A549 (cell line): ENCODE measurements at places on chromosomes 1 and 21.

DNA sequence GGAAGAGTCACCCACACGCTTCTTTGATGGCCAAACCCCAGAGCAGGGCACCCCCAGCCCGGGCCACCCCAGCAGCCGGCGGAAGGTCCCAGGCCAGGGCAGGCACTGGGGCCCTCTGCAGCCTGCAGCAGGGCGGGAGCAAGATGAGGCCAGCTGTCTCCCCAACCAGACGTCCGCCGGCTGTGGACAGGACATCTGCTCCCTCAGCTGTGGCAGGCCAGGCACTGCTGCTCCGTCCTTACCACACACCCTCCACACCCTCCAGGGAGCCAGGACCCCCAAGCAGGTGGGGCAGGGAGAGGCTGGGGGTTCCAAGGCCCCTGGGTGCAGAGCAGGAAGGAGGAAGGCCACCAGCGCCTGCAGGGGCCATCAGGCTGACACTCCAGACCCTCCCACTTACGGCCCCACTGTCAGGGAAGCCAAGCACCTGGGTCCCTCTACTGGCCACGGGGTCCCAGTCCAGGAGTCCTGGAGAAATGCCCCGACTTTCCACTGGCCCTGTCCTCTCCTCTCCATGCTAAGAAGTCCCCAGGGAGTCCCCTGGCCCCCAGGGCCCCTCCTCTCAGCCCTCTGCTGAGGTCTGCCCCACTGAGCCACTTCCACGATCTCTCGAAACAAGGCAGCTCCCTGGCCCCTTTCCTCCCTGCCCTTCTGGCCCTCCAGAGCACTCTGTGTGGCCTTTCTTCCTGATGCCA, 5.6 kb downstream of the WNT9A start:
- DNase-seq: no peak

DNA sequence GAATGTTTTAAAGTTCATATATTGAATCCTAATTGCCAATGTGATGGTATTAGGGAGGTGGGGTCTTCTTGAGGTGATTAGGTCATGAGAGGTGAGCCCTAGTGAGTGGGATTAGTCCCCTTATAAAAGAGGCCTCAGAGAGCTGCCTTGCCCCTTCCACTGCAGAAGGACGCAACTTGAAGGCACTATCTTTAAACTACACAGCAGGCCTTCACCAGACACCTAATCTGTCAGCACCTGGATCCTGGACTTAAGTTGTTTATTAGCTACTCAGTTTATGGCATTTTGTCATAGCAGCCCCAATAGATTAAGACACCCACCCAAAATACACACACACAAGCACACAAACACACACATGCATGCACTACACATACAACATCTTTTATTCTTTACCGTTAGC, 61.4 kb downstream of the DAB1 start:
- DNase-seq: no peak

DNA sequence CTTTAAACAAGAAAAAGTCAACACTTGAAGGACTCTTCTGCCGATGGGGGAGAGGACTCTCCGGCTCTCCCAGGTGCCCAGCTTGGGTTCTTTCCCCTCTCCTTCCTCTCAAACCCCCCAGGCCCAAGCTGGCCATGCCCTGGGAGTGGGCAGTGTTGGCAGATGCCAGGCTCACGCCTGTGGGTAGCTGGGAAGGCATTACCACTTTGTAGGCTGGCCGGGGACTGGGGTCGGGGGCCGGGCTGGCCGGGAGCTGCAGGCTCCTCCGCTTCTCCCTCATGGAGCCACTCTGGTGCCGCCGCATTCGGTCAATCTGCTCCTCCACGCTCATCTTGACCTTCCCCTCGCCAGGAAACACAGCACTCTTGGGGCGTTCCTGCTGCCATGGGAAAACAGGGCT, 16.4 kb upstream of the GOLT1A start:
- DNase-seq: no peak

- DNase-seq: no peak
These were observed 513 bp upstream of the HHAT start for GRCh38 chr1:210328032-210328745.

GRCh38 chr1:248853663-248854375, 5.1 kb downstream of the ZNF692 start:
- DNase-seq: no peak

GRCh38 chr1:32948905-32949304, 15.7 kb downstream of the RNF19B start:
- peak; percentile 29 for DNase-seq

DNA sequence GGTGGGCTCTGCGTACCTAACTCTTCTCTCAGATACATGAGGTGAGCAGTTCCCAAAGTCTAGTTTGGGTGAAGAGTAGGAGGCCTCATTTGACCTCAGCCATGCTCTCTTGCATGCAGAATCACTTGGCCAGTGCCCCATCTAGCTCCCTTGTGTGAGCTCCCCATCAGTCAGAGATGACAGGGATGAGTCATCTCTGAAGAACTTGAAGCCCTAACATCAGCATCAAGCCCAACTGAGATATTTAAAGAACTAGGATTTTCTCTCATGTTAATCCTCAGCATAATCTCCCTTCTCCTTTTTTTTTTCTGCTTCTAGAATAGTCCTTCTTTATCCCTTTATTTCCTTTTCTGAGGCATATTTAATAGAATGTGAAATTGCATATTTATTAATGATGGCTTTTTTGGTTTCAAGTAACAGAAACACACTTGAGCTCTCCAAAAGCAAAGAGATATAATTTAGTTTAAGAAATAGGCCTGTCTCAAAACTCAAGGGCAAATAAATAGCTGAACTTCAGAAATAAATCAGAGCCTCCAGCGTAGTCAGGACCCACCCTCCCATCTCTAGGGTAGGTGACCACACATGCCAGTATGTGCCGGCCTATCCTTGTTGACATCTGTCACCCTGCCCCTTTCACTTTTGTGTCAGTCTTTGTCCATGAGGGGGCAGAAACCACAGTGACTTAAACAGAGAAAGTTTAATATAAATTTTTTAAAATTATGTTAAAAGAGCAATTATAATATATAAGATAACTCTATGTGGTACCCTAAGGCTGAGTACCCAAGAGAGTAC, 112.3 kb downstream of the TSEN15 start:
- DNase-seq: peak; percentile 22

GRCh38 chr1:172411791-172412338, 8.6 kb upstream of the C1orf105 start:
- no peak for DNase-seq

DNA sequence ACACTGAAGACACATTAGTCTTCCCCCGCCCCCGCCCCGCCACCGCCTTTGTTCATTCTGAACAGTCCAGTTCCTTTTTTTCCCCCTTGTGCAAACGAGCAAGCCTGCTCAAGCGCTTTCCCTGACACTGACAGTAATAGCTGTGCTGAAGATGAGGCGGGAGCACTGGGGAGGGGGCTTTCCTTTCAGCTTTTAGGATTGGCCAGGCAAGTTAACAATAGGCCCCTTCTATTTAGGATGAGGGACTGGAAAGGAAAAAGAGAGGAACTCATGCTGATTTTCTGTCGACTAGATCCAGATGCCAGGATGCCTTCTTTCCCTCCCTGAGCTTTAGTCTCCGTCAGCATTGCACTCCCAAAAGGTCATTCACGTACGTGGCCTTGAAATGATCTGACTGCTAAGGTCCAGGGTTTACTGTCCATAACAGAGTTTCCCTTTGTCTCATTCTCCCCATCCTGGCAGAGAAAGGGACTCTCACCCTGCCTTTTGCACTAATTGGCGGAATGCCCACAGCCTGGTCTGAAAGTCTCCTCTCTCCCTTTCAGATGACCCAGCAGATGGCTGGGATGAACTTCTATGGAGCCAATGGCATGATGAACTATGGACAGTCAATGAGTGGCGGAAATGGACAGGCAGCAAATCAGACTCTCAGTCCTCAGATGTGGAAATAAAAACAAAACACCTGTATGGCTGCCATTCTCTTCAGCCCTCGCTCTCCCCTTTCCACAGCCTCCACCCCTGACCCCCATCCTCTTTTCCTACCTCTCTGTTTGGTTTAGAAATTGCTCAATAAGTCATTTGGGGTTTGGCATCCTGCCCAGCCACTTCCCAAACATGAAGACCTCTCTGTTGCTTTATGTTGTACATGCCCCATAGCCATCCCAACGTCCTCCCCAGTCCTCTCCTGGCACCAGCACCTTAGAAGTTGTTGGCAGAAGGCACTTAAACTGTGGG, 28.6 kb upstream of the ZFP69B start:
- no peak for DNase-seq

DNA sequence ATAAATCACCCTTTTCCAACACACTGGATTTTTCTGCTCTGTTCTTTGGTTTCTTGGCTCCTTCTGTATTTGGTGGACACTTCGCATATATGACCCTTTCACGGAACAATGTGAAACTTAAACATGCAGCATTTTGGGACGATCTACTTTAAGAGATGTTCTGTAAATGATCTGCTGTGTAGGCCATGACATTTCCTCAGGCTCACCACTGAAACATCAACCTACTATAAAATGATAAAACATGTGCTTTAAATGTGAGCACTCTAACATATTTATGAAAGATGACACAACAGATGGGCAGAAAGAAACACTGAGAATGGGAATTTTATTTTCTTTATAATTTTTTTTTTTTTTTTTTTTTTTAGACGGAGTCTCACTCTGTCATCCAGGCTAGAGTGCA, 316.3 kb upstream of the GREM2 start:
- no peak for DNase-seq

DNA sequence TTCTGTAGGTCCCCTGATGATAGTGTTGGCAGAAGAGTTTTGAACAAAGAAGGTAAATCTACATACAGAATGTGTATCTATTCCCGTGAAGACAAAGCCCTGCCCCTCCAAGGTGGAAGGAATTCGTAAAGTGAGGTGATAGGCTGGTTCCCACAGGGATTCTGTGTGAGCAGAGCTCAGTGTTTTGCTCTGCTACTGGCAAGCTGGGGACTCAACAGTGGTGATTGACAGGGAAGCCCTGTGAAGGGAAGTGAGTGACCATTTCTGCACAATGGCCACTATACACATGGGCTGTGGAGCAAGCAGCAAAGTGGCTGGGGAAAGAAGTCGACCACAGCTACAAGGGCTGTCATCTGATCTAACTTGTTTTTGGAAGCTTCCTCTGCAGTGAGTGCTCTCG, 90.0 kb upstream of the LRRN2 start:
- no peak for DNase-seq

GRCh38 chr1:199585392-199585791, 442.1 kb upstream of the NR5A2 start:
- DNase-seq: no peak

- no peak for DNase-seq
These were observed 559.9 kb upstream of the PBX1 start for GRCh38 chr1:163999131-163999530.

- no peak for DNase-seq
These were observed 421 bp upstream of the LCE3A start for GRCh38 chr1:152623203-152623844.

DNA sequence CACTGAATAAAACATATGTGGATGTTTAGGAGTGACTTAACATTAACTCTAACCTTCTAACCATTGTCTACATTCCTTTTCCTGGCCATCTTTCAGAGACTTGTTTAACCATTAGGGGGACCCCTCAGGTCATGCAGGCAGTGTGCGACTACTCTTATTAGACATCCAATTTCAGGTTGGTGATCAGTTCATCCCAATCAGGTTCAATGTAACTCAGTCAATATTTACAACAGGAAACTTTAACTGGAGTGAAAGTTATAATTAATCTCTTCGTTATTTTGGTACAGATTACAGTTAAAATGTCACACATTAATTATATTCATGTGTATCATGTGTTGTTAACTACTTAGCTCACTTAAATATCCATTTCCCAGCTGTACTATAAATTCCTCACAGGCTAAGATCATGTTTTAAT, 68.8 kb upstream of the RGS1 start:
- peak; percentile 12 for DNase-seq

GRCh38 chr1:13538832-13539231, 25.0 kb upstream of the LRRC38 start:
- DNase-seq: no peak

GRCh38 chr1:6245869-6246496, 2.0 kb downstream of the HES3 start:
- DNase-seq: peak; percentile 55

DNA sequence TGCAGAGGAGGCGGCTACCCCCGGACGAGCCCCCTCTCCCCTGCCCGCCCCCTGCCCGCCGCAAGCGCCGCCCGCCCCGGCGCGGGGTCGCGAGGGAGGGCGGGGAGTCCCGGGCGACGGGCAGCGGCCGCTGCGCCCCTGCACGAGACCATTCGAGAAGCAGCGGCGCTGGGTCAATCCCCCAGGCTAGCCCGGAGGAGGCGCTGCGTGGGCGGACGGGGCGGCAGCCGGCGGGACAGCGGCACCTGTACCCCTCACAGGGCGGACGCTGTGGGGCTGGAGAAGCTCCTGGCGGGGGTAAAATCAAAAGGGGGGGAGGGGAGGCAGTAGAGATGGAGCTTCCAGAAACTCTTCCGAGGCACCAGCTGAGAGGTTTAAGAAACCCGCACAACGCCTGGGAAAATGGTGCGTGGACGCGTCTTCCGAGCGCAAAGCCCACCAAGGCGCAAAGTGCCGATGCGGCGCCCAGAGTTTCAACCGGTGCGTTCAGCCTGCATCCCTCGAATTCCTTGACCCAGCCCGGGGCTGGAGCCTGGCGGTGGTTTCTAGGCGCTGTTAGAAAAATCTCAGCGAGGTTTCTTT, at the start of gene PLPPR5:
PLPPR5 (minus strand) TSS at position 1 of the 582 bp plus-strand sequence. CDS start 190 bp downstream, outside the sequence.
- no peak for DNase-seq
